ENCODE measurements at places on chromosomes 2 and 18.

DNA sequence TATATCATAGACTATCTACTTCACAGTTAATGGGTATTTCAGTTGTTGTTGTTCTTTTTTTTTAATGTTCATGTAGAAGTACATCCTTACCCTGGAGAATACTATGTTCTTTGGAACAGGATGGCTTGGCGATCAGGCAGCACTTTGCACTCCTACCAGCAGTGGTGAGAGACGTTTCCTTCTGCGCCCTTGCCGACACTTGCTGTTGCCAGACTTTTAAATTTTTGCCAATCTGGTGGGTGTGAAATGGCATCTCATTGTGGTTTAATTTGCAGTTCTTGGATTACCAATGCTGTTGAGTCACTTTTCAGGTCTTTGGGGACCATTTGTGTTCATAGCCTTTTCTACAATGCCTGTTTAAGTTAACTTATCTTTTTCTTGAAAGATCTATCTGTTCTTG is 197.3 kb downstream of the SH3RF3 start:
- DNase-seq: no peak

DNA sequence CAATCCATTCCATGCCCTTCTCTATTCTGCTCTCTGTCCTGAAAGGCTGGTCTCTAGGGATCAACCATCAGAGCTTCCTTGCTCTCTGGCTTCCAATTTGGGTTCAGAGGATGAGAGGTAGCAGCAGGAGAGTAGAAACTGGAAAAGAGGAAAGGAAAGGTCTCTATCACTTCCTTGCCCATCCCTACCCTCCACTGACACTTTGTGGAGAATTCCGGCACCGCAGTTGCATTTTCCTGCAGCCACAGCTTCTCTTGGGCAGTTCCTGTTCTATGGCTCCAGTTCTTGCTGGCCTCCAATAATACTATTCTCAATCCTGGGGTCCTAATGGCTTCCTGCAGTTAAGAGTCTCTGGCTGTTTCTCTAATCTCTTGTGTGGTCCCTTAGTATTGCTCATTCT is 13.3 kb upstream of the IMPACT start:
- no peak for DNase-seq

DNA sequence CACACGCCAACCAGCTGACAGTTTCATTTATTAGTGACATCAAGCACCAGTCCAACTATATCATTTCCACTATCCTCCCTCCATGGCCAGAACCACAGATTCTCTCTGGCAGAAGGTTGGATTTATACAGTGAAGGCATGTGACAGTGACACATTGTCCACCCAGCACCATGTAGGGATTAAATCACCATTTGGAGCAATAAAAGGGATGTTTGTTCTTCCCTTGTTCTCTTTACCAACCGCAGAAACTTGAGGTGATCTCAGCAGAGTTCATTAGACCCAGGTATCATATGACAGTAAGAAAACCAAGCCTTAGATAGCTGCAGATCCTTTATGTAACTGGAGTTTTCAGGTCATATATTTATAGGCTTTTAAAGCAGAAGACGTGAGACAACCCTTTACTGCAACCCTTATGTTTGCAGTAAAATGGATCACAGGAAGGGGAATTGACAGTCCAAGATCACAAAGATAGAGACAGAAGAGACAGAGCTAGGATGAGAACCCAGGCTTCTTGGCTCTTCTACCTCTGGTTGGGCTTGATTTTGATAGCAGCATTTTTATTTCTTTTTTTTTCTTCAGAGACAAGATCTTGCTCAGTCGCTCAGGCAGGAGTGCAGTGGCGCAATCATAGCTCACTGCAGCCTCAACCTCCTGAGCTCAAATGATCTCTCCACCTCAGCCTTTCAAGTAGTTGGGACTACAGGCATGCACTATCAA is 80.1 kb downstream of the XDH start:
- DNase-seq: no peak

DNA sequence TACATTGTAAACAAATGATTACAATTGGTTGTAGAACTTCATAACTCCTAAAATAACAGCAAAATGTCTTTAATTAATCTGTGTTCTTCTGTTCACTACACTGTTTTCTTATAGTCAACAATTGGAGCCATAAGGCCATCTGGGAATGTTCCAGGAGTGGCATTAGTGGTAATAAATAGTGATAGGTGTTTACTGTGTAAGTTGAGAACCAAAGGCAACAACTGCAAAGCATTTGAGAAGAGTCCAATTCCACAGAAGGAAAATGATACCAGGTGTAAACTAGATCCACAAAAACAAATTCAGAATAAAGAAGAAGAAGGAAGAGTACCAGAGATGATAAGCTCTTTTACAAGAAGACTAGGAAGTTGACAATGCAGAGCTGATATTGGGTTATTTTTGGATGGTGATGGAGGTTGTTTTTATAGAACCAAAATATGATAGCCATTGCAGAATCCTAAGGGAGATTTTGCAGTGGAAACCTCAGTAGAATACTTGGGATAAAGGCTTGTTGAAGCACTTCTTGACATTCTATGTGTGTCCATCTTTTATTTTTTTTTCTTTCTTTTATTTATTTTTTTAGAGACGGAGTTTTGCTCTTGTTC is 52.9 kb downstream of the ANTXR1 start:
- DNase-seq: no peak

DNA sequence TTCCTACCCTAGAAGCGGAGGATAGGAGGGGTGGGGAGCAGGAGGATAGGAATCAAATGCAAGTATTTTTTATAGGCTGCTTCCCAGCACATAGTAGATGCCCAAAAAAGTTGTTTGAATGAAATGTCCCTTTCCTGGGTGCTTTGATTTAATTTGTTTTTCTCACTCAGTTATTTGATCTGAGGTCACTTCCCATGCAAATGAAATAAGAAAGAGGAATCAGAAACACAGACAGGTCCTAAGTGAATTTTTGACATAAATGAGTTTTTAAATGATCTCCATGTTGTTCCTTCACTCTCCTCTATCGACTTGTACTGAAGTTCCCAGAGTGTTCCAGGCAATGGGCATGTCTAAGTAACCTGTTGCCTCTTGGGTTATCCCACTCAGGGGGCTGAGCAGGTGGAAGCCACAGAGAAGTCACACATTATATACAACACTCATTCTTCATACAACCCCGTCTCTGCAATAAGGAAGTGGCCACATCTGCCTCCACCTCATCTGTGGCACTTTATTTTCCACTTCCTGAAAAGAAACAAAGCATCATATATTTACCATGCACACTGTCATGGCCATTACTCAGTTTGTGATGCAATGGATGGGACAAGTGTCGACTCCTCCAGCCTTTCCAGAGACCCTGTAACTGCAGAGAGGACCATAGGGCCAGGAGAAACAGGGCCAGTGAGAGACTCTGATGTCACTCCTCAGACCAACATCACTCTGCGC is 81.9 kb upstream of the ZNF397 start:
- DNase-seq: no peak

- DNase-seq: no peak
Measured at GRCh38 chr2:54047091-54047490, 68.3 kb upstream of the ACYP2 start.

DNA sequence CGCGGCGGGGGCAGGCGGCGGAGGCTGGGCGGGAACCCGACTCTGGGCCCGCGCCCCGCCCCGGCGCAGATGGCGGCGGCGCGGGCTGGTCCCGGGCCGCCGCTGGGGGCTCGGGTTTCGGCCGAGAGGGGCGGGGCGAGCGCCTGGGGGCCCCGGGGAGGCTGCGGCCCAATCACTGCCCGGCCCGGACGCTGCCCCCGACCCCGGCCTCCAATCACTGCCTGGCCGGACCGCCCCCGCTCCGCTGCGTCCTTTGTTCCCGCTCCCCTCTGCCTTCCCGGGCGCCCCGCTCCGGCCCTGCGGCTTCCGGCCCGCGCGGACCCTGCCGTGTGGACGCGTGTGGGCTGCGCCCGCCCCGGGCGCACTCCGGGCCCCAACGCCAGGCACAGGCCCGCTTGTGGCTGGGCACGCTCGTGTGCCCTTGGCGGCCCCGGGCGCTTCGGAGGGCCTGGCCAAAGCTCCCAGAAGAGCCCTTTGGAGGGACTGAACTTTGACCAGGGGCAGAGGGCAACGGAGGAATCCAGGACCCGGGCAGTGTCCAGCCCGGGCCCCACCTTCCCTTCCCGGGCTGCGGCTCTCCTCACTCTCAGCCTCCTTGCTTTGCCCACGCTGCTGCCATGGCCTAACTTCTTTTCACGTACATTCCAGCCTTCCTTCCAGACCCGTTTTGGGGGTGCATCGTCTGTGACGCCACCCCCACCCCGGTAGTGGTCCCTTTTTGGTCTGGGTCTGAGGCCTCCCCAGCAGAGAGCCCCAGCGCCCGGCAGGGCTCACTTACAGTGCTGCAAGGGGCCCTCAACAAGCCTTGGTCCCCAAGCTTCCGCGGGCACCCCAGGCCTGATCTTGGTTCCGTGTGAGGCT is 27.1 kb upstream of the PTMA start:
- no peak for DNase-seq

DNA sequence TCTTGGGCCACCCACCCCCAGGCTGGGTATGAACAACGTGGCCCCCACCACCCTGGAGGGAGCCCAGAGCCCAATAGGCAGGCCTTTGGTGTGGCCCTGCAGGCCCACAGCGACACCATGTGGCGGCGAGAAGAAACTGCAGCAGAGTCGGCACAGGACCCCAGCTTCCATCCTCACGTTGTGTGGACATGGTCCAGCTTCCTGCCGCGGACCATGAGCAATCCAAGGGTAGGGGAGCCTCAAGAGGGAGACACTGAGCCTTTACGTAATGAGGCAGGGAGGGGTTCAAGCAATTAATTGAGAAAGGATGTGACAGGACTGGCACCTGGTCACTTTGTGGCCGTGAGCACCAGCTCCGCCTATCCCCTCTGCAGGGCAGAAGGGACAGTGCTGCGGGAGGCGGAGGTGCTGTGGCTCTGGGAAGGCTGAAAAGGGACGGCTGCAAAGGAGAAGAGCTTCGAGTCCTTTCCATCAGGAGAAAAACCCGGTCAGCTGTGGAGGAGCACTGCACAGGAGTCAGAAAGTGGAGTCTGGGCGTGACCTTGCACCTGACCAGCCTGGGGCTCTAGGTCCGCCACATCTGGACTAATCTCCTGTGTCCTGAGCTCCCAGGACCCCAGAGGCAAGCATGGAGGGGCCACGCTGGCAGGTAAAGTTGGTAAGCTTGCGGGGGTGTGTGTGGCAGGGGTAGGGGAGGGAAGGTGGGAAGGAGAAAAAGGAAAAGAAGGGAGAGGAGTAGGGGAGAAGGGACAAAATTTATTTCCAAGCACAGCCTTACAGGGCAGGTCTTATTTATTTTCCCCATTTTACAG is 44.9 kb downstream of the TMEM37 start:
- no peak for DNase-seq

DNA sequence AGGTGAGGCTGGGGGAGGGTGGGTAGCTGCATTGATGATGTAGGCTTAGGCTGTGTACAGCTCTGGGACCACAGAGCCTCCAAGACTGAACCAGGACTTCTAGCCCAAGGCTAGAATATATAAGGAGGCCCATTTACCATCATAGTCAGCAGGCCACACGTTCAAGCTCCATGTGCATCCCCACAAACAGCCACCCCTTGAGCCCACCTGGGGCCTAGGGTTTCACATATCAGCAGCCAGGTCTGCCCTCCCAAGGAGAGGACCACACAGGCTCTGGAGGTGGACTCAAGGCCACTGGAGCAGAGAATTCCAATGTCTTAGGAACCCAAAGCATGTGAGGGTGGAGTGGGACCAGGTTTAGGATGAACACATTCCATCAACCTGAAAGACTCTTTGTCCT is 230.5 kb downstream of the TTC32 start:
- no peak for DNase-seq

GRCh38 chr18:27964811-27965210 is 212.1 kb downstream of the CDH2 start:
- no peak for DNase-seq

DNA sequence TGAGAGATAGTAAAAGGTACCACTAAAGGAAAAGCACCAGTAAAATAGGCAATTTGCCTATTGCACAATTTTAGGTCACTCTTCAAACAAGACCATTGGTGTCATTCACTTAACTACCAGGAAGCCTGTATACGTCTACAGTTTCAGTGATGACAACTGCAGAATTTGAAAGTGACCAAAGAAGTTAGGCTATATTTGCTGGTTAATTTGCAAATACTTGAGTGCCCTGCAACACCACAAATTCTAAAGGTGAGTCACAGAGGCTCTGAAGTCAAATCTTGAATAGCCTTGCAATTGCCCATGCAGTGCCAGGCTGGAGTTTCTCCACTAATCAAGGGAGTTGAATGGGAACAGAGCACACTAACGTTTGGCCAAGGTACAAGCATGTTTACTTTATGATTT is 128.7 kb upstream of the CCDC68 start:
- no peak for DNase-seq

GRCh38 chr2:110116033-110116710 is 550 bp upstream of the MALL start:
- no peak for DNase-seq

DNA sequence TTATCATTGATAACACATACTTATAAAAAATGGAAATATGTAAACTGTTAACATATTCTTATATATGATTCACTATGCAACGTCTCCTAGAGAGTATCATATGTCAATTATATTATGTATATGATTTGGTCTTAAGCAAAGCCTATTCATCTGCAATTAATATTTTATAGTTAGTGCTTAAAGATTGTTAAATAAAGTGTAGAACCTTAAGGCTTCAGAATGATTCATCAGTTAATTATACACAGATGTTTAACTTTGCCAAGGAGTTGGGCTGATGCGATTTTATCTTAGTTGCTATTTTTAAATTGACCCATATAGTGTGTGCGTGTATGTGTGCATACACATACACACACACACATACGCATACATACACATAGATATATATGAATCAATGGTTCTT is 323.1 kb downstream of the RBM43 start:
- DNase-seq: peak; percentile 33

GRCh38 chr2:142693171-142693950 is 184.1 kb upstream of the KYNU start:
- DNase-seq: no peak

DNA sequence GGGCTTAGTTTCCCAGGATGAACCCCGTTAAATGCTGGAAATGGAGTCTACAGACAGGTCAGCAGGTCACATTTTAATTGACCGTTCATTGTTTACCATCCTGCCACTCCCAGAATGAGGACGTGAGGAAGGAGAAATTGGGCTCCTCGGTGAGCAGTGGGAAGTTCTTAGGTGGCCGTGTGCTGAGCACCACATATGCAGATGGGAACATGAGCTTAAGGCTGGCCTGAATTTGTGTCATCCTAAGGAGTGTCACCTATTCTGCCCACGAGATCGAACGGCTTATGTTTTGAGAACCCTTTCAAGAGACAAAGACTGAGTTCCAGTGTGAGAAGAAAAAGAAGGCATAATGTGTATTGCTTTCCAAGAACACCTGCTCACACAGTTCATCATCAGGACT is 234.4 kb upstream of the PXDN start:
- DNase-seq: no peak

DNA sequence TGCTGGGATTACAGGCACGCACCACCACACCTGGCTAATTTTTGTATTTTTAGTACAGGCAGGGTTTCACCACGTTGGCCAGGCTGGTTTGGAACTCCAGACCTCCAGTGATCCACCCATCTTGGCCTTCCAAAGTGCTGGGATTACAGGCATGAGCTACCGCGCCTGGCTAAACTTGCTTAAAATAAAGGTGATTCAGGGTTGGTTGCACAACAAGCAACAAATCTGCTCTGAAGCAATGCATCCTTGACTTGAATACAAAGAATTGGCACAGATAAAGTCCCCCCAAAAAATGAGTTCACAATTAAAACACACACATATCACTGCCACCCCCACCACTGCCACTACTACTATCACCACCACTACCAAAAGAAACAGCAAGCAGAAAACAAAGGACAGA is 34.9 kb downstream of the CCDC88A start:
- no peak for DNase-seq

GRCh38 chr18:45316127-45316526 is 299.1 kb upstream of the SLC14A2 start:
- DNase-seq: no peak

GRCh38 chr2:159362816-159363251 is 76.3 kb upstream of the WDSUB1 start:
- DNase-seq: peak; percentile 34

Measured in AG04449 (cell line).